Kidney (tissue), 22 donors: ENCODE measurements at places on chromosomes 7 and 10.

- no peak for DNase-seq
Measured at GRCh38 chr7:2575046-2575732, 16.4 kb downstream of the IQCE start.

DNA sequence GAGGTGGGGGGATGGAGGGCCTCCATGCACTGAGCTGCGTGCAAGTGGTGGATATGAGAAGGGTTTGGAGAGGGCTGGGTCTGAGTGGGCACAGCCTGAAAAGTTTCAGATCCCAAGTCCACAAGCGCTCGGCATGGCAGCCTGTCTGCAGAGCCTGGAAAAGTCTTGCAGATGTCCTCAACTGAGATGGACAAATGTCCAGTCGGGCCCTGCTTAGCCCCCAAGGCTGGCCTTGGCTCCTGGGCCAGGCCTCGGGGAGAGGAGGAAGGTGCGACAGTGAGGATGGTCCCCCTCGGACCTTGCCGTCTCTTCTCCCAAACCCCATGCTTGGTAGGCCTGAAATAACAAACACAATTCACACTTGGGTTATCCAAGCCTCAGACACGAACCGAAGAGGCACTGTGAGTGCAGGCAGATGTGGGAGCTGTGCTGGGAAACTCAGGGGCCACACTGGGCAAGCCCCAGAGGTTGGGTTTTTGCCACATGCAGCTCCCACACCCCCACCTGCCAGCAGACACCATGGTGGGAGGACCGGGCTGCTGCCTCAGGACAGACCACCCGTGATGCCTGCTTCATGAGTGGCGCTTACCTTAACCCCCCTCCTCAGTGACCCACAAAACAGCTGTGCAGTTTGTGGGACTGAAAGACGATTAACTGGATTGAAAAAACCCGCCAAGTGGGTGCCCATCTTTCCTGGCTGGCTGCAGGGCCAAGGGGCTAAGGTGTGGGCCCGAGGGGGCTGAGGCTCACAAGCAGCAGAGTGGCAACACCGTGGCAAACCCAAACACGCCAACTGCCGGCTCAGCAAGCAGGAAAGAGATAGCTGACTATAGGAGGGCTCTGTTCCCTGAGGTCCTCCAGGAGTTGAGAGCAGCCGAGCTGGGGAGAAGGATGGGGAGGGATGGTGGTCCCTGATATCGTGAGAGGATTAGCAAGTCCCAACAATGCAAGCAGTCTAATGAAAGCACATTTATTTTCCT, 156.8 kb downstream of the RNF216 start:
- DNase-seq, result peak; percentile 66

GRCh38 chr7:98826811-98827231, 43.0 kb downstream of the TMEM130 start:
- no peak for DNase-seq

DNA sequence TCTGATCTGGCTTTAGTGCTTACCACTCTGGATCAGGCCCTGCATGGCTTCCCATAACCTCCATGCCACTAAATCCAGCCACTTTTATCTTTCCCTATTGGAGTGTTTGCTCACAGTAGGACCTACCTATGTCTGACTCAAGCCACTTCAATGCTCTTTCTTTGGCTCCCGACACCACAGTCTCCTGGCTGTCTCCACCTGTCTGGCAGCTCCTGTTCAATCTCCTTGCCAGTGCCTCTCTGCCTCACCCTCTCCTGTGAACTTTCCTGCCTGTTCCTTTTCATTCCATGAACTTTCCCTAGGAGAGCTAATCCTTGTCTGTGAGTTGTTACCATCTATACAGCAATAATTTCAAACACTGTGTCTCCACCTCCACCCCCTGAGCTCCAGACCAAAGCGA, 82.6 kb upstream of the UCN3 start:
- no peak for DNase-seq

DNA sequence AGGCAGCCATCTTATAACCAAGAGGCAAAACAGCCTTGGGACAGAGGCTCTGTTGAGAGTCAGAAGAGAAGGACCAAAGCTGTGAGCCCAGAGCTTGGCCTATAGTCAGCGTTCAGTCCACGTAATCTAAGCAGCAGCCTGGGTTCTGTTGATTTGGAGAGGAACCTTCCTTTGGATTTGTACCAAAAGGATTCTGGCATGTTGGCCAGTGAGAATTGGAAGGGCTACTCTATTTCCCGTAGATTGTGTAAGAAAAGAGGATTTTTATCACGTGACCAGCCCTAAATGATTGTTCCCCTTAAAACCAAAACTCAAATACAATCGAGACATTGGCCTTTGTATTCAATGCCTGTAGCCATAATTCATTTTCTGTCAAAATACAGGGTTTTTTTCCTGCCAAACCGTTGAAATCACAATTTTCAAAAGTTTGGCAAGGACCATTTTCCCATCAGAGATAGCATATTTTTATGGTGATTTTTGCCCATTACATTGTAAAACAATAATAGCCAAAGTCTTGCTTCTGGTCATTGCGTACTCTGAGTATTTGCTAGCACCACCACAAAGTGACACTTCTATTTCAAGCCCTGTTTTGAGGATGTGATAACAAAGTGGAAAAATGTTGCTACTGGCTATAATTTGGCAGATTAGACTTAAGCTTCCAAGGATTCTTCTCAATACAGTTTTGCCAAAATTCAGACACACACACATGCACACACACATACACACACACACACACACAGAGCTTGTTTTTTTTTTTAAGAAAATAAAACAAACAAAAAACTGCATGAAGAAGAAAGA, 23.1 kb upstream of the BMPER start:
- no peak for DNase-seq

DNA sequence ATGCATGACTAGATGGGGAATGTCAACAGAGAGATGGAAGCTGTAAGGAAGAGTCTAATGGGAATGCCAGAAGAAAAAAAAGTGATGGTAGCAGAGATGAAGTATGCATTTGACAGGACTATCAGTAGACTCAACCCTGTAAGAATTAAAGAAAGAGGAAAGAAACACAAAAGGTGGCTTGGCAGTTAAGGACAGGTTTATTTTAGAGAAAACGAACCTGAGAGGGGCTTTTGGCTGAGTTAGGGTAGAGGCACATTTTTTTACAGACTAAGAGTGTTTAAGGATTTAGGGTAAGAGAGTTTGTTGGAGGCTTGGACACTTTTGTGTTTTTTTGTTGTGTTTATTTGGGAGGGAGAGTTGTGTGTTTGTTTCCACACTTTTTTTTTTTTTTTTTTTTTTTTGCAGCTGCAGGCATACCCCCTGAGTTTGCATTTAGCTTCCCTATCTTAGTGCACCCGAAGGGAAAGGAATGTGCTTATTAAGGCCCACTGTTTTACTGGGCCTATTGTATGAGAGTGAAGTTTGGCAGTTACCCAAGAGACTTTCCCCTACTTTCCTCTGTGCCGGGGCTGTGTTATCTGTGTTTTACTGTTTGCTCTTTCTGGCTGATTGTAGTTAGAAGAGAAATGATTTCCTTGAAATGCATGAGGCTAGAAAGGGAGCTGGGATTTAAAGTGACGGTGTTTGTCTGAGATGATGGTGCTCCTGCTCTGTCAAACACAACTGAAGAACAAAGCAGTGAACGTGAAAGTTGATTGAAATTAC, 32.0 kb downstream of the NPVF start:
- no peak for DNase-seq

DNA sequence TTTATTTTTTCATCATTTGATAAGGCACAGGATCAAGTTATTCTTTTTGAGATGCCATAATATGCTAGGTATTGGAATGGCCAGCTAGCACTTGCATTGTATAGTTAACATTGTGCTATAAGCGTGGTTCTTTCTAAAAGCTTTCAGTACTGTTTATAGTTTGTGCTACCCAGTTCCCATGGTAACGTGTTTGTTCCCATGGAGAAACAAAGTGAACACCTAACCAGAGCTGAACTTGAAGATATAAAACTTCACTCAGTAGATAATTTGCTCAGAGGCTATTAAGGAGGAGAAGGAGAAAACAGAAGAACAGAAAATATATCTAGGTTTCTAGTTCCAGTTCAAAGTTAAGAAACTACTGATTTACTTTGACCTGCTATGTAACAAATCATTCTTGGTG, 23.6 kb upstream of the ITGB8 start:
- peak; percentile 83 for DNase-seq
